HepG2 (cell line): ENCODE measurements at places on chromosomes 2 and 18.

DNA sequence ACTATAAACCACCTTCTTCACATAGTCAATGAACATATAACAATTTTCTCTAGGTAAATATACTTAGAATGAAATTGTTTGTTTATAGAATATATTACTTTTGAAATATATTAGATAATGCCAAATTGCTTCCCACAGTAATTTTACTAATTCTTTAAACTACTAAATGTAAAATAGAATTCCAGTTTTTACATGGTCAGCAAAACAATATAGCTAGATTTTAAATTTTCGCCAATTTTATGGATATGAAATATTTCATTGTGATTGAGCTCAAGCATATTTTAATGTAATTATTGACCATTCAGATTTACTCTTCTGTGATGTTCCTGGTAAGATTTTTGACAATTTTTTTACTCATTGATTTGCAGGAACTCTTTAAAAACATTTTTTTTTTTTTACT, 444.6 kb downstream of the PARD3B start:
- DNase-seq: no peak

GRCh38 chr2:166727095-166727494, 161.2 kb upstream of the XIRP2 start:
- DNase-seq: no peak

GRCh38 chr2:222754324-222754930, 83.0 kb downstream of the MOGAT1 start:
- no peak for DNase-seq

DNA sequence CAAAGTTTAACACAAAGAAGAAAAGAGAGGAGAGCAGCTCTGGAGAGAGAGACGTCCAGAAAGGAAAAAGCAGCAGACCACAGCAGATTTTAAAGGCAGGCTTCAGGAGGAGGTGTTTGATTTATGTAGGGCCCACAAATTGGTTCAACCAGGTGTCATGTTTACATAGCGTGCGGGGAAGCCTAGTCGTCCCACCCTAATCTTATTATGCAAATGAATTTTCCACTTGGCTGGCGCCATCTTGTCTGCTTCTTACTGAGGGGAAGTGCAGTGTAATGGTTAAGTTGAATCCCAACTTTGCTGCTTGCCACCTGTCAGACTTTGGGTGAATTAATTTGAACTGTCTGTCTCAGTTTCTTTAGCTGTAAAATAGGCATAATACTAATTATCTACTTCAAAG, 282.4 kb upstream of the CYRIA start:
- no peak for DNase-seq

DNA sequence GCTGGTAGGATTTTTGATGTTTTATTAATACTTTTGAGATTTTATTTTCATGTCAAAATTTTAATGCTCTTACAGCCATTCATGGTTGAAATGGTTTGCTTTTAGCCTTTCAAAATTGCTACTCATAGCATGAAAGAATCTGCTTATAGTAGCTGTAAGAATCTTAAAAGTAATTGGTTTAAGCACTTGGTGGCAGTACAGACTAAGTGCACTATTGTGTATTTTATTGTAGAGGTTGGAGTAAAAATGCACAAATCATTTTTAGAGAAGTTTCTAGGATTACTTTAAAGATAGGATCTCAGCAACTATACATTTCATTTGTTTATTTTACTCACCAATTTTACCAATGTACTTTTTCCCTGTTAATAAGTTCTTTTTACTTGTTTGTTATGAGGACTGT, 205.8 kb downstream of the SPAG16 start:
- no peak for DNase-seq

DNA sequence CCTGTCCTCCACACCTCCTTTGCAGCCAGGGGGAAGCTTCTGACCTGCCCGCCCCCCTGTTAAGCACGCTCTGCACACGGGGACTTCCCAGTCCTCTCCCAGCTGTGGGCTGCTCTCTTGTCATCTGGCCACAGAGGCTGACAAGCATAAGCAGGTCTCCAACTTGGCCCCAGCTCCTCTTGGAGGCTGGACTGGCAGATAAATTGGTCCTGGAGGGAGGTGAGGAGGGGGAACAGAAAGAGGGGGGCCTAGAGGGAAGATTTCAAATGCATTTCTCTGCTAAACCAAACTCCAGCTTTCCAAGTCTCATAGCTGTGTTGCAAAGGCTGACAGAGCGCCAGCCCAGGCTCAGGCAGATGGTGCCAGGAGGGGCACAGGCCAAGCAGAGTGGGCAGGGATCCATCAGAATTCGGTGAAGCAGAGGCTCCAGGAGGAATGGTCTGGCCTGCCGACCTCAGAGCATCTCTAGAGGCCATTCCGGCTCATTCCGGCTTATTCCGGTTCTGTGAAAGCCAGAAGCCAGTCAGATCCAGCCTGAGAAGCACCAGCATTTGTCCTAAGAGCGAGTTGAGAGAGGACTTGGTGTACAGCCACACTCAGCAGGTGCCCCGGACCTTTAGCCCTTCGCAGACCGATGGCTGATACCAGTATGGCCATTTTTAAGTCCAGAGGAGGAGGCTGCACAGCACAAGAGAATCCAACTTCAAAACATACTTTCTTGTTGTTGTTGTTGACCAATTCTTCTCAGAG, 508.9 kb upstream of the MYT1L start:
- DNase-seq: no peak

DNA sequence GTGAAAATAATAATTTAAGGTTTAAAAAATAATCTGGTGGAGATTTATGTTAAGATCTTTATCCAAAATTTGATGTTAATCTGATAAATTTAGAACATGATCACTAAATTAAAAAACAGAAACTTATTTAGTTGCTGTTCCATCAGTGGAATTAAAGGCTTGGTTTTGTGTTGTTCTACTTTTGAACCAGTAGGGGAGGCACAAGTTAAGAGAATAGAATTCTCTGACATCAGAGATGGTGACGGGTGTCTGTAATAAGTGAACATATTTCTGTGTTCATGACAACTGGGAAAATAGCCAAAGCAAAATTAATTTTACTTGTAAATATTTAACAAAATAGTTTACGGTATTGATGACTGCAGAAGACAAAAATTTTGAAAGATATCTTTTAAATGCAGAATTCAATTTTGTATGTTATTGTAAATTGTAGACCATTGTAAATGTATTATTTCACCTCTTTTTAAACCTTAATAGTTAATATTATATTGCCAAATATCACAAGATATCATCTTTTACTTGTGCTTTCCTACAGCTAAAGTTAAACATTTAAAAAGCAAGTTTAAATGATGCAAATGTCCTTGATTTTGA, 106.0 kb downstream of the UBR3 start:
- peak; percentile 46 for DNase-seq

- DNase-seq: no peak
Measured at GRCh38 chr18:21548647-21549046, 51.9 kb downstream of the ESCO1 start.

GRCh38 chr18:79947881-79948610, 3.4 kb downstream of the SLC66A2 start:
- peak; percentile 63 for DNase-seq

- DNase-seq: peak; percentile 68
Measured at GRCh38 chr2:191811807-191812602, 34.9 kb downstream of the CAVIN2 start.

GRCh38 chr2:178208817-178209216, 14.5 kb downstream of the OSBPL6 start:
- DNase-seq: no peak

GRCh38 chr2:217722883-217723472, 279.8 kb downstream of the TNS1 start:
- no peak for DNase-seq

- DNase-seq: no peak
Measured at GRCh38 chr2:239169311-239170048, 231.3 kb downstream of the HDAC4 start.

DNA sequence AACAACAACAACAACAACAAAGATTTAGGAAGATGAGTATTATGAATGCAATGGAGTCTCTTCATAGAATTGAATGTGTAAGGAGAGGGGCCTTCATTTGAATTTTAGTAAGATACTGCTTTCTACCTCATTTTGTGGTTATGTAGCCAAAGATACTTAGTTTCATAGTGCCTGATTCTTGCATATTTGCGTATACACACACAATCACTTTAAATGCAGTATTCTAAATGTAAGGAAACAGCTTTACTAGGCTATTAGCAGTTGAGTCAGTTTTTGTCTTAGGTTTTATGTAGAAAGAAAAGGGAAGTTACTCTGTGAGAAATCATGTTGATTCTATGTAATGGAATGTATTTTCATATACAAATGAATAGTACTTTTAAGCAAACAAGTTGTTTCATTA, 80.5 kb downstream of the HAUS1 start:
- DNase-seq: no peak

DNA sequence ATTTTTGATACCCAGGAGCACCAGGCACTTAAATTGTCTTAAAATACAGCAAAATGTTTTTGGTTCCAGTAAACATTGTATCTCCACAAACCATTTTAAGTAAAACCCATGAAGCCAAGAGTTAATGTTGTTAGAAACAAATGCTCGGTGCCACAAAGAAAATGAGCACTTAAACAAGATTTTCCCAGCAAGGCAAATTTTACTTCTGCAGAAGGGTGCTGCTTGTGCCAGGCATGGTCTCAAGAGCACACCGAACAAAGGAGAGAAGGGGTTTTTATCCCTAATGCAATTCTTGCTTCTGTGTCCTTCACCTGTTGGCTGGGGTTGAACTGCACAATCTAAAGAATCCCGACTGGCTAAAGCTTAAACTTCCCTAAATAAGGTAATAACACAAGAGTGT, 286.7 kb downstream of the ADCYAP1 start:
- no peak for DNase-seq

GRCh38 chr2:111712940-111713515, 171.0 kb downstream of the ANAPC1 start:
- DNase-seq: no peak

DNA sequence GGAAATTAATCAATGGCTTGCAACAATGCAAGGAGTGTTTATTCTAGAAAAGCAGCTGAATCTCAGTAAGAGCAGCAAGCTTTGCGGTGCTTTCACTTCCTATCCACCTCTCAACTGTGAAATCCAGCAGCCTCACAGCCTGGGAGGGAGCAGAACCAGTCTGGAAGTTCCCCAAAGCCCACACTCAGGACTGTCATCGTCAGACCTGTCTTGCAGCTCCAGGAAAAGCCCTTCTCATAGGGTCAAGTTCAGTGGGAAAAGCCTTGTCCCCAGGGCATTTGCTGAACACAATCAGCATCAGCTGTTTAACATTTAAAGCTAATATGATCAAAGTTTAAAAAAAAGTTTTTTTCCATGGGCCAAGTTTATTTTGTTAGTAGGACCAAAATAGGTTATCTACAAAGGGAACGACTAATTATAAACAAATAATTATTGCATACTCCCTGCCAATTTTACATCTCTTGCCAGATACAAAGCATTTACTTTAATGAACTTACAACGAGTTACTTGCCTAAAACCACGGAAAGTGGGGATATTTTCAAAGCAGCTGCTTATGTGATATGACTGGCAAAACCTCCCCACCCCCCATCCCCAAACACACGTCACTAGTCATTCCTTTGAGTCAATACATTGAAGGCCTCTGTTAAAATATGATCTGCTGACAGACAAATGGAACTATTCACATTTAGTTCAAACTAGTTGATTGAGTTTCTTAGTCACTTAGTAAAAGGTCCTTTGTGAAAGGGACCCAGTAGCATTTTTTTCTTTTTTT, 36.8 kb downstream of the PARD6G start:
- DNase-seq: peak; percentile 54

DNA sequence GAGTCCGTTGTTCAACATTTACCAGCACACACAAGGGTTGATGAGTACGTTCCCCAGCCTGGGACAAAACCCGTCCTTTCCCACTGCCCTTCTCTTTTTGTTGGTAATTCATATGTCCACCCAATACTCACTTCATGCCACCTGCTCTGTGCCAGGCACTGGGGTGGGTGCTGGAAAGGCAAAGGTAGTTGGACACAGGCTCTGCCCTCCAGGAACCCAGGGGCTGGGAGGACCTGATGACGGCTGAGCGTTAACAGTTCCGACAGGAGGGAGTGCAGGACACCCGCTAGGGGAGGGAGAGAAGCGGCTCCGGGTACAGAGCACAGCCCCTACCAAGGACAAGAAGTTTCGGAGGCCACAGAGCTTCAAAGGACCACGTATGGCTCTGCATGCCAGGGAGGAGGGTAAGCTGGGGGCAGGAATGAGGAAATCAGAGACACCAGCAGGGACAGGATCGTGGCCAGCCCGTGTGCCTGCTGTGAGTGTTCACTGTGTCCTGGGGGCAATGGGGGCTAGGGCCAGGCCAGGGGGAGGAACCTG, 134.1 kb upstream of the GPC1 start:
- DNase-seq: no peak

GRCh38 chr2:152399003-152399402, 64.0 kb downstream of the FMNL2 start:
- no peak for DNase-seq

- DNase-seq: no peak
Measured at GRCh38 chr18:9130806-9131205, 5.8 kb upstream of the ANKRD12 start.

GRCh38 chr2:188292348-188293239, 920 bp downstream of the GULP1 start:
- no peak for DNase-seq

DNA sequence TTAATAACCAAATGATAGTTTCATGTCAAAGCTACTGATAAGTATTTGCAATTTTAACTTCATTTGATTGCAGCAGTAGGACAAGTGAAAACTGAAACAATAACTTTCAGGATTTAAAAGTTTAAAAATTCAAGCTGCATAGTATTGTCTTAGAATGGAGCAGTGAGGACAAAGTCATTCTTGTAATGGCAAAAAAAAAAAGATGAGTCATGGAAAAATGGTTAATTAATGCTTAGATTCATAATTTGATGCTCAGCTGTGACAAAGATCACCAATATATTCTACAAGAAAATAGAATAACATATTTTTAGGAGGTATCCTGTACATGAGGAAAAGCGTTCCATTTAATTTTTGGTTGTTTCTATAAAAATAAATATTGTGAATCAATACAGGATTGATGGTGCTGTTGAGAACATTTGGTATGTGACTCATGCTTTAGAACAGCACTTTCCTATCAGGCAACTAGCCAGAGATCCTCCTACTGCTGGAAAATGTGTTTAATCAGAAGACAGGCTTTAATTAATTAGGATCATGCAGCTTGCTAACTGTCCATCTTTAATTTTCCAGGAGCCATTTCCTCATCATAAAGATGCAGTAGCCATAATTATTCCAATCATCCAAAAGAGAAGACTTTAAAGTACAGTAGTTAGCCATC, 239.0 kb upstream of the MMADHC start:
- no peak for DNase-seq

GRCh38 chr2:127342101-127342500, 45.7 kb downstream of the MAP3K2 start:
- DNase-seq: no peak

DNA sequence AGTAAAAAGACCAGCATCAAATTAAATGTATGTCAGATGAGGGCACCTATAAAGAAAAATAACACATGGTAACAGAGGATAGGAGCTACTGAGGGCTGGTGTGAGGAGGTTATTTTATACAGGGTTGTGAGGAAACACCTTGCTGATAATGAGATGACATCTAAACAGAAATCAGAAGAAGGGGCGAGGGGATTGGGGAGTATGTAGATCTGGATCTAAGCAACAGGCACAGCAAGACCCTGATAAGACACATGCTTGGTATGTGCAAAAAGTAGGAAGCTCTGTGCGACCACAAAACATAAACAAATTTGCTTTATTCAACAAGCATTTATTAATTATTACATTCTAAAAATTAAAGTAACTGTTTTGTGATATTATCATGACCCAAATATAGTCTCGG, 295.4 kb downstream of the ZEB2 start:
- DNase-seq: no peak

GRCh38 chr18:41449612-41450011, 505.4 kb upstream of the PIK3C3 start:
- no peak for DNase-seq

- no peak for DNase-seq
Measured at GRCh38 chr2:119736021-119736420, 23.7 kb upstream of the PTPN4 start.

- no peak for DNase-seq
Measured at GRCh38 chr2:131584940-131585339, 57.3 kb downstream of the CCDC74A start.
